Smooth muscle cell of the umbilical artery (primary cell): ENCODE measurements at places on chromosomes 5 and 9. TPM values are rescaled to one million over a fixed set of nuclear protein-coding genes. Genes with fewer than 3 reads are reported as not detected.

Gene ANGPTL2
- total RNA-seq: 6.3 and 19.0 TPM in 2 replicates

Gene GLDC
- total RNA-seq: under 0.01 and 1.3 TPM in 2 replicates

Gene MEF2C
- total RNA-seq: 7.7 and 10.1 TPM in 2 replicates

Gene BARX1
- not detected in 2 replicates for total RNA-seq

Gene PGM5
- total RNA-seq: 3.0 TPM in 2 replicates

Gene LHX2
- not detected in 2 replicates for total RNA-seq

Gene KIF2A
- total RNA-seq: 82.5 and 125 TPM in 2 replicates

Gene DNAI1
- total RNA-seq: not detected in 2 replicates

Gene TAS2R1
- total RNA-seq: not detected in 2 replicates

Gene CD274
- total RNA-seq: 2.7 and 22.5 TPM in 2 replicates

Gene CLIC3
- total RNA-seq: 2.5 and 3.3 TPM in 2 replicates

Gene PRLR
- total RNA-seq: 0.55 and 0.89 TPM in 2 replicates

Gene TMEM245
- 60.0 TPM in 2 replicates for total RNA-seq

Gene PFN3
- total RNA-seq: not detected in 2 replicates

Gene ANKRD55
- under 0.01 TPM in 1 of 2 replicates, not detected in the other for total RNA-seq
